ENCODE measurements at places on chromosomes 4 and X.
A peak's percentile ranks its signal among the peaks of the same experiment; 100 is the strongest.

DNA sequence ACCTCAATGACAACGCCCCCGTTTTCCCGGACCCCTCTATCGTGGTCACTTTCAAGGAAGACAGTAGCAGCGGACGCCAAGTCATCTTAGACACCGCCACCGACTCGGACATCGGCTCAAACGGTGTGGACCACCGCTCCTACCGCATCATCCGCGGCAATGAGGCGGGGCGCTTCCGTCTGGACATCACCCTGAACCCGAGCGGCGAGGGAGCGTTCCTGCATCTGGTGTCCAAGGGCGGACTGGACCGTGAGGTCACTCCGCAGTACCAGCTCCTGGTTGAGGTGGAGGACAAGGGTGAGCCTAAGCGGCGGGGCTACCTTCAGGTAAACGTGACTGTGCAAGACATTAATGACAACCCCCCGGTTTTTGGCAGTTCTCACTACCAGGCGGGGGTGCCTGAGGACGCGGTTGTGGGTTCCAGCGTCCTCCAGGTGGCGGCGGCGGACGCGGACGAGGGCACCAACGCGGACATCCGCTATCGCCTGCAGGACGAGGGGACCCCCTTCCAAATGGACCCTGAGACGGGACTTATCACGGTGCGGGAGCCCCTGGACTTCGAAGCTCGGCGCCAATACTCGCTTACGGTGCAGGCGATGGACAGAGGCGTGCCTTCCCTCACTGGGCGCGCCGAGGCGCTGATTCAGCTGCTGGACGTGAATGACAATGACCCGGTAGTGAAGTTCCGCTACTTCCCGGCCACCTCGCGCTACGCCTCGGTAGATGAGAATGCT lies 2.2 kb downstream of the FAT4 start:
- no peak for DNase-seq

DNA sequence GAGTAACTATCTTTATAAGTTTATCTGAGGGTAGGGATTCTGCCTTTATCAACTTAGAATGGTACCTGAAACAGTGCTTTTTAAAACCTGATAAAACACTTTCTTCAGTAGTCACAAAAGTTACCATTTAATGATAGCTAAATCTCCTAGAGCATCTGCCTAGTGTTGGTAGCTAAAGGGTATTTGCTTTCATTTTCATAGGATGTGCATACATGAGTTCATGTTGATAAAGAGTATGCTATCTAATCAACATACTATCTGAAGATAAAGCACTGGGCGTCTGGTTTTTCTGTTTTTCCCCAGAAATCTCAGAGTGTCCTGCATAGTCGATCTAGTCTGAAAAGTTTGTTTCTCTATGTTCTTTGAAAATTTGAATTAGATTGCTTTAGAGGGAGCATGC lies 75.1 kb downstream of the ADGRL3 start:
- DNase-seq: no peak

DNA sequence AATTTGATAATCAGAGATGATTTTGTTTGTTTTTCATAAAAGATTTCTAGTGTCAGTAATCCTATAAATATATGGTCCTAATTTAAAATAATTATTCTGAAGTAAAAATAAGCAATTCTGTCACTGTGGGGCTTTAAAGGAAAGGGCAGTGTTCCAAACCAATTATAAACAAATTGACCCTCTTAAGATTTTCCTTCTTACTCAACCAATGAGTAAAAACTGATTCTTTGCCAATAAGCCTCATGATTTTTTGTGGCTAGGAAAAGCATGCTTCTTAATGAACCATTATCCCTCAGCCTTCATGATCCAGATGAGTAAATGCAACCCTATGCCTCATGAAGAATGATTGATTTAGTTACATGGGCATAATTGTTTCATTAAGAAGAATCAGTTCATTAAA lies 1010.4 kb downstream of the ADGRL3 start:
- no peak for DNase-seq

GRCh38 chr4:6079965-6080364 lies 61.7 kb upstream of the C4orf50 start:
- no peak for DNase-seq

DNA sequence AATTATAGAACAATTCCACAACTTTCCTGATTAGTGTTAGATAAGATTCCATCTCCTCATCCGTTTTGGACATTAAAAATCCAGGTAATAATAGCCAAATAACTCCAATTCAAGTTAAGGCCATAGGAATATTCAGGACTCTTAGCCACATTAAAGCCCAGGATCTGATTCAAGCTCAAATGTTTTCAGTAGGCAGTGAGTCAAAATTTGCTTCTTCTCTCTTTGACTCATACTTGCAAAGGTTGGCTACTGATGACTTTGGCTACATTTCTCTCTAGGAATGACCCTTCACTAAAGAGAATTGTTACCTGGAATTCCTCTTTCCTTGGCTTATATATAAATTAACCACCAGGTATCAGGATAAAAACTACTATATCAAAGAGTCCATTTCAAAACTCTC lies 354.9 kb upstream of the HS3ST1 start:
- DNase-seq: no peak

DNA sequence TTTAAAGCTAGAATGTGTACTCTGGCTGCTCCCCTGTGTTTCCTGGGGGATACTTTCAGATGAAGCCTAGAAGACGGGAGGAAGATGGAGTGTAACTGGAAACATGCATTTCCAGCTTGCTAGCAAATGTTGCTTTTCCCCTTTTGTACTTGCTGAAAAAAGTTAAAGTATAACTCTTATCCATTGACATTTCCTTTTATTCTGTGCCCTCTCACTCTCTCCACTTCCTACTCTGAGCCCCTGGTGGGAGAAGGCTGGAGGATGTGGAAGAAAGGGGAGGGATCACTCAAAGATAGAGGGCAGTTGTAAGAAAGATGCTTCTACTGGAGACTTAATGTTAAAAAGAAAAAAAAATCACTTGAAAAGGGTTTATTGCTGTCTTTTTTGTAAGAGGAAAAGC lies 396.5 kb downstream of the DTHD1 start:
- no peak for DNase-seq

- no peak for DNase-seq
Observed at GRCh38 chrX:21966866-21967265, 26.4 kb downstream of the SMS start.

- no peak for DNase-seq
Observed at GRCh38 chr4:97923096-97923495, 220.2 kb downstream of the STPG2 start.

GRCh38 chr4:171334549-171334948 lies 478.7 kb upstream of the GALNTL6 start:
- DNase-seq: no peak

GRCh38 chrX:40054793-40055192 lies 43.0 kb downstream of the BCOR start:
- DNase-seq: no peak

DNA sequence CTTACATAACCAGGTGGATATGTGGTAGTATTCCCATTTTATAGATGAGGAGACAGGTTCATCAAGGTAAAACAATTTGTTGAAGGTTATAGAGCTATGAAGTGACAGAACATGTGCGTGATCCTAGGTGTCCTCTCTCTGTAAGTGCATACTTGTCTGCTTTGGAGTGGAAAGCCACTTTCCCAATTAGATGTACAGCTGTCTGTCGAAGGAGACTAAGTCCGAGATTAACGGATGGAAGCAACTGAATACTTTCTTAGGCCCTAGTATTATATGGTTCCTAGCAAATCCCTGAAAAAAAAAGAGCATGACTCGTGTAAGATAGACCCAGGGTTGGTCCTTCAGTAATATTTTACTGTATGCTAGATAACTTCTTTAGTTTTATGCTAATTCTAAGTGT lies 19.7 kb downstream of the TMEM131L start:
- no peak for DNase-seq

GRCh38 chr4:165709516-165709915 lies 163.5 kb upstream of the TLL1 start:
- no peak for DNase-seq

GRCh38 chr4:140256335-140256734 lies 102.4 kb upstream of the MAML3 start:
- DNase-seq: no peak

DNA sequence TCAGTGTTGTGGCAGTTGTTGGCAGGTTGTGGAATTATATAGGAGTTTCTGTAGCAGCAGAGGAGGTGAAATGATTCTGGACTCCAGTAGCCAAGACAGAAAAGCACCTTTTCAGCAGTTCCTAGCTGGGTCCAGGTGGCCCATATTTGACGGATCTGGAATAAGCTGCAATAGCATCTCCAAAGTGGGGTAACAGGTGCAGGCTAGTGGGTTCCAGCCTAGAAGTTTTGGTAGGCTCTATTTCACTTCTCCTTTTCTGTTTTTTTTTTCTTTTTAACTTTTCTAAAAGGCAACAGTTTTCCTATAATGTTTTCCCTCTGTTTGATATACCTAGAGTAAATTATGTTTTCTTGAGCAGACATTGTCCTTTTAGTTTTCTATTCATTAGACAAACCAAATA lies 392.5 kb downstream of the C4orf33 start:
- DNase-seq: no peak

GRCh38 chr4:166169111-166169510 lies 296.1 kb downstream of the TLL1 start:
- DNase-seq: peak; percentile 74

DNA sequence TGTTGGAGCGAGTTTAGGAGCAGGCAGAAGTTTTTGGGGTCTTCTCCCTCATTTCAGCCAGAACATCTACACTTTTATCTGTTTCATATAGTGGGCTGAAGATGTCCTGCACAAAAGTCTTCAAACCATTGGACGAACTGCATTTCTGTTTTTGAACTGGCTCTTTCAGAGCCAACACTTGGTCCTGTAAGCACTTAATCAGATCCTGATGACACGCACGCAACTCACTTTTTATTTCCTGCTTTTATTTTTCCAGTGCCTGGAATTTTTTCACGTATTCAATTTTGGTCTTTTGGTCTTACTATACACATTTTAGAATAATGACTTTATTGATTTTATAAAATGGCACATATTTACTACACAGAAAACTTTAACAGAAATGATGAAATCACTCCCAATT lies 40.2 kb upstream of the NKX3-2 start:
- no peak for DNase-seq

DNA sequence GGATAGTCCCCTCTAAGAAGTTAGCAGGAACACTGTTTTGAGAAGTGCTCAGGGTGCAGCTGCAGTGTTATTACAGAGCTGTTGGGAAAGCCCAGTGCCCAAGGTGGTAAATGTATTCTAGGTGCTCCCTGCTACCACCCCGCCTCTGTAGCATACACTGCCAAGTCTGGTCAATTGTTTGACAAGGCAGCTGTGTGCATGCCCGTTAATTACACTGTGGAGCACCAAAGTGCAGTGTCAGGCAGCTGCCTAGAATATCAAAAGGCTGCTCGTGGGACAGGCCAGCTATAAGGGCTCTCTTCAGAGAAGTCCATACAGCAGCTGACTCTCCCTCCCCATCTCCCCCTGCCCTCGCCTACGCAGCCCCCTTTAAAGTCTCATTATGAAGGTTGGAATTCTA lies 99.9 kb upstream of the KLHL13 start:
- no peak for DNase-seq

- DNase-seq: no peak
Observed at GRCh38 chr4:8188085-8188484, 11.0 kb upstream of the SH3TC1 start.

- DNase-seq: no peak
Observed at GRCh38 chr4:186701273-186701672, 22.4 kb downstream of the FAT1 start.

- DNase-seq: no peak
Observed at GRCh38 chrX:9279234-9279544, 185.7 kb upstream of the TBL1X start.

GRCh38 chr4:4755306-4755705 lies 104.2 kb upstream of the MSX1 start:
- no peak for DNase-seq

DNA sequence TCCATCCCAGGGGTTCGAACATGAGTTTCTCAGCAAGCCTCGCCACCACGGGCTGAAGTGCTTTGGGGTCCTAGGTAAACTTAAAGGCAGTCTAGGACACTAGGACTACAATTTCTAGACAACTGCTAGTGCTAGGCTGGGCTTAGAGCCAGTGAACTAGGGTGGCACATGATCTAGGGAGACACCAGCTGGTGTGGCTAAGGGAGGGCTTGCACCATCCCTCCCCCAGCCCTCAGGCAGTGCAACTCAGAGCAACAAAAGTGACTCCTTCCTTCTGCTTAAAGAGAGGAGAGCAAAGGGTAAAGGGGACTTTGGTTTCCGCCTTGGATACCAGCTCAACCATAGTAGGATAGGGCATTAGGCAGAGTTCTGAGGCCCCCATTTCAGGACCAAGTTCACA lies 162.5 kb upstream of the AFF2 start:
- DNase-seq: no peak

DNA sequence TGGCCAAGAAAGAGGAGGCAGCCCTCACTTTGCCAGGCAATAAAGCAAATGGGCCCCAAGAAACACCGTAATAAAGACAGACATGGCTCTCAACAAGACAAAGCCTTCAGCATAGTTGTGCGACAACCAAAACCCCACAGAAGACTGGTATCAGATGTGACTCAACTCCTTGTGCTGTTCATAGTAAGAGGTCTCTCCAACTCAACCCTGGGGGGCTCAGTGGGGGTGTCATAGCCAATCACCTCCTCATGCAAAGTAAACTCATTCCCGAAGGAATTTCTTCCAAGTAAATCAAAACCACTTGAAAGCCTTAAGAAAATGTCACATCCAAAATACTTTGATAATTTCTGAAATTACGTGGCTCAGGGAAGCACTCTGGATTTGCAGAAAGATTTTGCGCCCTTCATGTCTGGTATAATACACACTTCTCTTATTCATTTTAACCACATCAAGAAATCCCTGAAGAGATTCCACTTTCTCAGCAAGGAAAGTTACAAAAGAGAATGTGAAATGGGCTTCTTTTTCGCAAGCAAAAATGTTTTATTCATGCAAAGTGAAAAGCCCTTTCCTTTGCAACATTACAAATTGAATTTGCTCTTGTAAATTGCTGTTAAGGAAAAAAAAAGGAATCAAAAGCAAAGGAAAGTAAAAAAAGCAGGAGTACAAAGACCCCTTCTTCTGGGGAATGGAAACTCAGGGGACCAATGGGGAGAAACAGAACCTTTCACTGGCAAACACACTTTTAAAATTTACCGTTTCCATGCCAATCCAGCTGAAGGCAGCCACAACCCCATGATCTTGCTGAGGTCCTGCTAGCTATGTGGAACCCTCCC lies 137.4 kb downstream of the NSUN7 start:
- DNase-seq: no peak

GRCh38 chr4:52713456-52713937 lies 37.7 kb downstream of the ERVMER34-1 start:
- peak; percentile 20 for DNase-seq

GRCh38 chrX:56766554-56767347 lies 37.7 kb downstream of the NBDY start:
- DNase-seq: peak; percentile 30

- no peak for DNase-seq
Observed at GRCh38 chr4:6812766-6813165, 30.2 kb downstream of the KIAA0232 start.

Measured in T47D (cell line).